ENCODE measurements at places on chromosomes 7 and 10.

DNA sequence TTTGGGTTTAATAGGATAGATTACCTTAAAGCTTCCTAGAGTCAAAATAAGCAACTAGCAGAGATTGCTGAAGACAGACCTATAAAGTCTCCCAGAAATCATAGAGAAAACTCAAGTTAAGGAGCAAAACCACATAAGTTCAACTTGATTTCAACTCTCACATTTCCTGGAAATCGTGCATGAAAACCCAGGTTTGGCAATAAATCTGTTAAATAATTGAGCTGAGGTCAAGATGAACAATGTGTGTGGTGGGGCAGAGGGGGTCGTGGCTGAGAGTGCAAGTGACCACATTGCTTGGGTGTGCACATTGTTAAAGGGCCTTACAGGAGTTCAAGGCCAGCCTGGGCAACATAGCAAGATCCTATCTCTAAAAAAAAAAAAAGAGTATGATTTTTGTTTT, 636.5 kb downstream of the GALNT17 start:
- DNase-seq: no peak

DNA sequence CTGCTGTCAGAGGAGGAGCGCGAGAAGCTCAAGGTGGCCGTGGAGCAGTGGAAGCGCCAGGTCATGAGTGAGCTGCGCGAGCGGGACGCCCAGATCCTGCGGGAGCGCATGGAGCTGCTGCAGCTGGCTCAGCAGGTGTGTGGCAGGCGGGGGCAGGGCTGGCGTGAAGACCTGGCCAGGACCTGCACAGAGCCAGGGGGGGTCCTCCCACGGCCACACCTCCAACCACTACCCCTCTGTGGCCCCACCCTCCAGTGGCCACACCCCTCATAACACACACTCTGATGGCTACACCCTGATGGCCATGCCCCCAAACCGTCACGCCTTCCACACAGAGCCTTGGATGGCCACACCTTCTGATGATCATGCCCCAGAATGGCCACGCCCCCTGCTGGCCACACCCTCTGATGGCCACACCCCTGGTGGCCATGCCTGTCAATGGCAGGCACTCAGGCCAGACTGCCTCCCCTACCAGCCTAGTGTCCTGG, 23.4 kb upstream of the DPYSL4 start:
- DNase-seq: peak; percentile 35

GRCh38 chr7:14748461-14748860, 154.1 kb downstream of the DGKB start:
- DNase-seq: no peak

DNA sequence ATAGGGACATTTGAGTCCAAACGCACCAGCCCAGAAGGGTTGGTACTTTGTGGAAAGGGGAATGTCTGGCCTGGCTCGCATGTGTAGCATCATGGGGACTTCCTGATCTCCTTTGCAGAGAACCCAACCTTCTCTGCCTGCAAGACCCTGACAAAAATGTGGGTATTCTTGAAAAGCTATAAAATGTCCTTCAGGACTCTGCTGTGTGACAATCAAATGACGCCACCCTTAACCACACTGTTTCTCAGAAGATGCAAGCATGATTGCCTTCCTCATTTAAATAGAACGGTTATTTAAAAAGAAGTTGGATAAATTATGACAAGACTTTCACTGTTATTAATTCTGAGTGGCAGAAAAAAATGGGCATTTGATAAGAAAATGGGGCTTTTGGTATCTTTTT, 15.1 kb upstream of the GPR15LG start:
- no peak for DNase-seq

- no peak for DNase-seq
Observed at GRCh38 chr10:59176241-59177030, at the start of gene PHYHIPL. Gene PHYHIPL, plus strand, starts transcription at chr10:59176643. Its CDS starts 211 bp downstream, at chr10:59176854.

DNA sequence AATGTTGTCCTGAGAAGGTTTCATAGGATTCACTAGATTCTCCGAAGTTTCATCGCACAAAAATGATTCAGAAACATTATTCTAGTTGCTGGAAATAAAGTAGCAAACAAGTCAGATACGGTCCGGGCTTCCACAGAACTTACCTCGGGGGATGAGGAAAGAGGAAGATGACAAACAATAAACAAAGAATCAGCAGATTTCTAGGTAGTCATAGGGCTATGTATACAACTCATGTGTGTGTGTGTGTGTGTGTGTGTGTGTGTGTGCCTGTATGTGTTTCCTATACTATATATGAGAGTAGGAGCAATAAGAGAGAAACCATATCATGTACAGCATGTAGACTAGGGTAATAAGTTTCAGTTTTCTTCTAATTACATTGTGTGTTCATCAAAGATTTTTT, 16.5 kb downstream of the TMEM236 start:
- DNase-seq: no peak

All from CMK (cell line).